AG10803 (cell line): ENCODE measurements at places on chromosomes 5 and 9.

DNA sequence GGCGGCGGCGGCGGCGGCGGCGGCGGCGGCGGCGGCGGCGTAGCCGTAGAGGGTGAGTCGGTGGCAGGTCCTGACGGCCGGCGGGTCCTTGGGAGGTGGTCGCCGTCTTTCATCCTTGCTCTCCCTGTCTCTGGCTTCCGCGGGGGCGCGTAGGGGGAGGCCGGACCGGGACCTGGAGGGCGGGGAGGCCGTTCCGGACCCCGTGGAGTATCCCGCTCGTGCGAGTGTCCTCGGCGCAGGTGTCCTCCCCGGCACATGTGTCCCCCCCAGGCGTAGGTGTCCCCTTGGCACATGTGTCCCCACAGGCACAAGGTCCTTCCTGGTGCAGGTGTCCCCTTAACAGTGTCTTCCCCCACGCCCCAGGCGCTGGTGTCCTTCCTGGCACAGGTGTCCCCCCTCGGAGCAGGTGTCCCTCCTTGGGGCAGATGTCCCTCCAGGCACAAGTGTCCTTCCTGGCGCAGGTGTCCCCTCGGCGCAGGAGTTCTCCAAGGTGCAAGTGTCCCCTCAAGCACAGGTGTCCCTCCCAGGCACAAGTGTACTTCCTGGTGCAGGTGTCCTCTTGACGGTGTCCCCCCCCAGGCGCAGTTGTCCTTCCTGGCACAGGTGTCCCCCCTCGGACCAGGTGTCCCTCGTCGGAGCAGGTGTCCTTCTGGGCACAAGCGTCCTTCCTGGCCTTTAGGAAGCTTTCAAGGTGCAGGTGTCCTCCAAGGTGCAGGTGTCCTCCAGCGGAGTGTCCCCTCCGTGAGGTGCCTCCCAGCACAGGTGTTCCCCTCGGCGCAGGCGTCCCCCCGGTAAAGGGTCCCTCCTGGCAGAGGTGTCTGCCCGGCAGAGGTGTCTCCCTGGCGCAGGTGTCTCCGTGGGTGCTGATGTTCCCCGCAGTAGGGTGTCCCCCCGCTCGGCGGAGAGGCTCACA lies 519 bp downstream of the EXOC3 start:
- no peak for DNase-seq

DNA sequence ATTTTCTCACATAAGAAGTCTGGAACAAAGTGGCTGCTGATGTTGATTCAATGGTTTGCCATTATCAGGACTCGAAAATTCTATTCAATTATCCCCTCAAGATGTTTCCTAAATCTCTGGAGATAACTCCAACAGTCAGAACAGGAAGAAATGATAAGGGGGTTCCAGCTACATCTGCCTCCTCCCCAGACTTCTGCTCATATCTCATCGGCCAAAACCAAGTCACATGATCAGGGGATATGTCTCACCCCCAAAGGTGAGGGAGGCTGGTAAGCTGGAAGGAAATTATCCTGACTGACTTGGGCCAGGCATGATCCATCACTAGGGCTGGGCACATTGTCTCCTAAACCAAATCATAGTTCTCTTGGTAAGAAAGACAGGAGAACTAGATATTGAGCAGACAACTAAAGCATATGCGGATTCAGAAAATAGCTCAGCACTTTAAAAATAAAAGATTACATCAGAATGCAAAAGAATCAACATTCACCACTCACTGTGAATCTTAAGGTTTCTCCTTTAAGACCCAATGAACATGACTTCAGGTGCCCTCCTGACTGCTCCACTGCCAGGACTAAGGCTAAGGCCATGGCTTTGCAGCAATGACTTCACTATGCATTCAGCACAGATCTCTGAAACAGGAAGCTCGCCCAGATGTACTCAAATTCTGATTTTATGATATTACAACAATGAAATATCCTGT lies 306.3 kb downstream of the ENC1 start:
- no peak for DNase-seq

GRCh38 chr9:127865645-127866464 lies 11.4 kb upstream of the ENG start:
- no peak for DNase-seq

DNA sequence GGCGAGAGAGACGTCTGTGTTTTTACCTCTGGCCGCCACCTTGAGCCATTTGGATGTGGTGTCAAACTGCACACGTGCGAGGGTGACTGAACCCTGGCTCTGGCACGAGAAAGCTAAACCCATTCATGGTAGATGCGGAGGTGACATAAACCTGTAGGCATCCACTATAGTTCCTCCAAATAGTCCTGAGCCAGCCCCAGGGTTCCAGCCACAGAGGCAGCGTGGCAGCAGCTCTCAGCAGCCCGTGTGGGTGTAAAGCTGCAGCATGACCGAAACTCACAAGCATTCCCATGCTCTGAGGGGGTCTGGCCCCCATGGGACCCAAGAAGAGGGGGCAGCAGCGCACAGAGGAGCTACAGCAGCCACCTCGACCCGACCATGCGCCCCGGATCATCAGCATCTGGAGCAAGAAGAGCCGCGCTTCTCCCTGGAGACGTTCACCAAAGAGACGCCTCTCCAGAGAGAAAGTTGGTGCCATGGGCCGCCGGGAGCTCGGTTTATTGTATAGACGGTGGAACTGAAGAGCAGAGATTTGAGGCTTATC lies 303.8 kb upstream of the IRX4 start:
- no peak for DNase-seq

DNA sequence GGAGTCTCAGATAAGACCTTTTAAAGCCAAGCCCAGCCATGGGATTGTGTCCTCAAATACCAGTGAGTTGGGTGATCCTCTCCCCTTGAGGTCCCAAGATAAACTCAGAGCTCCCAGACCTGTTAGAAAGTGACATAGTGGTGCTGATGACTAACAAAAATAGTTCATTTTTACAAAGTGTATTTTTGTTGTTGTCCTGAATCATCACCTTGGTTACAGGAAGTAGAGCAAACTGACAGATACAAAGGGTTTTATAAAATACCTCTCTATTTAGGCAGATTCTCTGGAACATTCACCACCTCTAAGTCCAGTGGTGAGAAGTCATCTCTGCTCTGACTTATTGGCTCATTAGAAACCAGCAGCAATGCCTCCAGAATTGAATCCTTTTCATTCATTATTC lies 259.3 kb downstream of the CEMIP2 start:
- DNase-seq = no peak

DNA sequence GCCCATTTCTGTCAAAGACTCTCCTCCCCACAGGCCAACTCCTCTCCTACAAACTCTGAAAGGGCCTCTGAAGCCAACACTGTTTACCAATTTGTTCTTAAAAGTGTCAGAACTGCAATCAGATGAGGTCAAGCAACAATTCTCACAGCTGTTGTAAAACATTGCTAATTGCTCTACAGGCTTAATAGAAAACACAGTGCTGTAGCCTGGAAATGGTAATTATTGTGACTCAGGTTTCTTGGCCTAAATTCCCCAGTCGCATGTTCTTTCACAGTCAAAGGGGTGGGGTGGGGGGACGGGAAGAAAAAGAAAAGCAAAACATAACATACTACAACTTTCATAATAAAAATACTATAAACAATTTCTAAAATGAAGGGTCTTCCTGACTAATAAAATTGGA lies 343.2 kb downstream of the DMAC1 start:
- DNase-seq = no peak

- DNase-seq = no peak
Observed at GRCh38 chr5:134041570-134042411, 37.0 kb upstream of the VDAC1 start.

DNA sequence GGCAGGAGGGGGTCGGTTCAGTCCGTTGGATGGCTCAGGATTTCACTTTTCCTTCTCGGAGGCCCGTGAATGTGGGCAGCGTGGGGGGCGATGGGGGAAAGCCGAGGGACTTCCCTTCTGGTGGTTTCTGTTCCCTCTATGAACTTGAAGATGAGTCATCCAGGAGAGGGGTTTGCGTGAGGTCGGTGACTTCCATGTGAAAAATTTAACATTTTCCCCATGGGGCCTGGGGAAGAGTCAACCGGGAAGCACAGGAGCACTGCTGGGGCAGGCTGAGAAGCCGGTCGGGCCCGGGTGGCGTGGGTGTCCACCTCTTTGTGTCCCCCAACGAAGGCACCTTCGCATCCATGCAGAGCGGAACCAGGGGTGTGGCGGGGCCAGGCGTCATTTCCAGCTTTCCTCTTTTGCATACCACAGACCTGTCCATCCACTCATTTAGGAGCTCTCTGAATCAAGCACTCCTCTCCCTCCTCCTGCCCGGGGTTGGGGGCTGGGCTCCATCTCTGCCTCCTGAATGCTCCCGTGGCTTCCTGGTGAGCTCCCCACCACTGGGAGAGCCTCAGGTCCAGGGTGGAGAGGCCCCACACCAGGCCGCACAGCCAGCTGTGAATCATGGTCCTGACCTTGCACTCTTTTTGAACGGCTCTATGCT lies 68.4 kb downstream of the ANKRD33B start:
- no peak for DNase-seq

- DNase-seq = no peak
Observed at GRCh38 chr9:120383611-120383998, 196.4 kb downstream of the CDK5RAP2 start.

DNA sequence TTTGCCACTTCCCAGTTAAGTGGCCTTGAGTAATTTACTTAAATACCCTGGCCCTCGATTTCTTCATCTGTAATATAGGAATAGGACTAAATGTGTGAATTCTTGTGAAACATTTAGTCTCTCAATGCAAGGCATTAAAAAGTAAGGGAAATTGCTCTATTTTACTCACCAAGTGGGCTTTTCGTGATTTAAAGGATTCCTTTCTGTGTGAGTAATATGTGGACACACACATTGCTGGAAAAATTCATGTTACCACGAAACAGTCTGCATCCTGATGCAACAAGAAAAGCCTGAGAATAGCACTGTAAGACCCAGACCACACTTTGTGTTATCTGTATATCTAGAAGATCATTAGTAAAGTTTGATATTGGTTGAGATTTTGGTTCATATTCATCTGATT lies 1243.0 kb upstream of the CDH9 start:
- DNase-seq = no peak

DNA sequence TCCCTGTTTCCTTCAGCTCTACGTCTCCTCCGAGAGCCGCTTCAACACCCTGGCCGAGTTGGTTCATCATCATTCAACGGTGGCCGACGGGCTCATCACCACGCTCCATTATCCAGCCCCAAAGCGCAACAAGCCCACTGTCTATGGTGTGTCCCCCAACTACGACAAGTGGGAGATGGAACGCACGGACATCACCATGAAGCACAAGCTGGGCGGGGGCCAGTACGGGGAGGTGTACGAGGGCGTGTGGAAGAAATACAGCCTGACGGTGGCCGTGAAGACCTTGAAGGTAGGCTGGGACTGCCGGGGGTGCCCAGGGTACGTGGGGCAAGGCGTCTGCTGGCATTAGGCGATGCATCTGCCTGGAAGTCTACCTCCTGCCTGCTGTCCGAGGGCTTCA lies 27.7 kb downstream of the ABL1 start:
- no peak for DNase-seq

- no peak for DNase-seq
Observed at GRCh38 chr9:99012957-99013512, 69.3 kb downstream of the COL15A1 start.

- DNase-seq = peak; percentile 50
Observed at GRCh38 chr9:113673726-113674125, 202.4 kb upstream of the ZNF618 start.

DNA sequence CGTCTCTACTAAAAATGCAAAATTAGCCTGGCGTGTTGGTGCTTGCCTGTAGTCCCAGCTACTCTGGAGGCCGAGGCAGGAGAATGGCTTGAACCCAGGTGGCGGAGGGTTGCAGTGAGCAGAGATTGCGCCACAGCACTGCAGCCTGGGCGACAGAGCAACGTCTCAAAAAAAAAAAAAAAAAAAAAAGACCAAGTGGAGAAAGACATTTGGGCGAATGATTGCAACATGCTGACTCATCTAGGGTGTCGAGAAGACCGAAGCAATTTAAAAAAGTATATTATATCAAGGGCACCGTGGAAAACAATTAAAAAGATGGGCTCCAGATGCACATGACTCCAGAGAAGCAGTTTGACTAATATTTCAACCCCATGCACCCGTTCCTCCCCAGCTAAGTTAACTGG lies 9.2 kb downstream of the KLF4 start:
- peak; percentile 95 for DNase-seq

DNA sequence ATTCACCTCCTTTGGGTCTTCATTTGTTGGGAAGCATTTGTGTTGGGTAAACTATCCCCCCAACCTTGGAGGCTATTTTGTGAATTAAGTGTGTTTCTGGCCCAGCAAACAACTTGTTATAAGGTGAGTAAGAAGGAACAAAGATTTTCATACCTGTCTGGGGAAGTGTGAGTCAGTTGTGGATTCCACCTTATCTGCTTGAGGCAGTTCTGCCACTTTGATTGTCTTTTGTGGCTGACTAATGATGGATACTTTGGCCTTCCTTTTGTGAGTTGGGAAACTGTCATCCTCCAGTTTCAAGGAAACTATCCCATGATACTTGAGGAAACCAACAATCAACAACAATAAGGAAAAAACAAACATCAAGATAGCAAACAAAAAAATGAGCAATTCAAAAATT lies 24.6 kb upstream of the CER1 start:
- DNase-seq = no peak

- no peak for DNase-seq
Observed at GRCh38 chr5:22593592-22593991, 259.6 kb downstream of the CDH12 start.

DNA sequence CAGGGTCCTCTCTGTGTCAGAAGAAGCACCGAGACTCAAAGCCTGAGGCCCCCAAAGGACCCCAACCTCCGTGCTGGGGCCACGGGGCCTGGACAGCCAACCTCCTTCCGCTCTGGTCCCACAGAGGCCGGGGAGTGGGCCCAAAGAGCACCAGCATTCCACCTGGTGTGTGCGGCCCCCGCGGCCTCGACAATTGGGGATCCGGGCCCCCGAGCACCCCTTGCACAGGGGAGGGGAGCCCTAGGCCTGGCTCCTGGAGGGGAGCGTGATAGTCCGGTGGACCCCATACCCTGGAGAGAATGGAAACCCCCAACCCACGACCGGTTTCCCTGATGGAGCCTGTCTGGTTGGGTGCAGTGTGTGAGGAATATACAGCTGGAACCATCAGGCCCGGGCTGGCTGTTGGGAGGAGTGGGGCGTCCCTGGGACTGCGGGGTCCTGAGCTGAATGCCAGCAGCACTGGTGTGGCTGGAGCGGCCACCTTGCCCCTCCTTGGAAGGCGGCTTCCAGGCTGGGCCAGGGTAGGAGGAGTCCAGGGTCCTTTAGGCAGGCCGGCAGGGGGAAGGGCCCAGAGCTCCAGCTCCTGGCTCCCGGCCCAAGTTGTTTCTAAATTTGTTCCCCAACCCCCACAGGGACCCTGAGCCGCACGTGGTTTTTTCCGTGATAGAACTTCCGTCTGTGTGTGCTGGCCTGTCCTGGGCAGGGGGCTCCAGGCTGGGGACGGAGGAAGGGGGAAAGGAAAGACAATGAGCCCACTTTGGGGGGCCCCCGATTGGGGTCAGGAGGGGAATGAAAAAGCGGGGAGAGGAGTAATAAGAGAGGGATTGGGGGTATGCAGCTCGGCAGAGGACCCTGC lies 825 bp upstream of the TOR4A start:
- peak; percentile 37 for DNase-seq

GRCh38 chr5:171669571-171669970 lies 116.0 kb upstream of the SMIM23 start:
- DNase-seq = no peak
